ENCODE measurements at places on chromosomes 5 and 9.

GRCh38 chr9:94096819-94097577 lies 12.7 kb downstream of the PTPDC1 start:
- no peak for DNase-seq

DNA sequence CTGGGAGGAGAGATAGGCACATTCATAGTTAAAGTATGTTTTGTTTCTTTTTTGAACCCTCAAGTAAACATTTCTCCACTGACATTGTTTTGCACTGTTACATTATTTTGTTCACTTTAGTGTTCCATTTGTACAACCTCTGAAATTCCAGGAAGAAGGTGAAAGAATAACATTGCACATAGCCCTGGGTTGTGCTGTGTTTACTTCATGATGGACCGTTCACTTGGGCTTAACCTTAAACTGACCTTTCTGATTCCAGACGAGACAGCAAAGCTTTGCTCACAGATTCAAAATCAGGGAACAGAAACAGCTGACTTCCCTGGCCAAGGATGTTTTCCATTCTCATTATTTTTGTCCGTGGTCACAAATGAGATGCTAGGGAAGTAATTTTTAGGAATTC lies 42.8 kb upstream of the GDNF start:
- DNase-seq, result no peak

DNA sequence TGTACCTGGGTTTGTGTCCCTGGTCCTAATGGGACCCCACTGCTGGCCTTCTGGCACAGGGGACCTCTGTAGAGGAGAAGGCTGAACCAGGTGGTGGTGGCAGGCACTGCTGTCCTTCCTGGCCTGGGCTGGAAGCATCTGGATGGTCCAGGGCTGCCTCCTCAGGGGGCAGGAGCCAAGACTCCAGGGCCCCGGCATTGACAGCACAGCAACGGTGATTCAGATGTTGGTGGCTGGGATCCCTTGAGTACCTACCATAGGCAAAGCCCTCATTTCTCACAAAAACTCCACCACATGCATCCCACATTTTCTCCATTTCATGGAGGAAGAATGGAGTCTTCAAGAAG lies 15.0 kb downstream of the FGD3 start:
- no peak for DNase-seq

- DNase-seq, result no peak
Measured at GRCh38 chr5:107514305-107514704, 156.4 kb downstream of the EFNA5 start.
